Cortex of kidney (tissue), 1 donor: ENCODE measurements at places on chromosomes 7 and 10.

GRCh38 chr10:23432166-23432565, 6.7 kb upstream of the OTUD1 start:
- no peak for DNase-seq

DNA sequence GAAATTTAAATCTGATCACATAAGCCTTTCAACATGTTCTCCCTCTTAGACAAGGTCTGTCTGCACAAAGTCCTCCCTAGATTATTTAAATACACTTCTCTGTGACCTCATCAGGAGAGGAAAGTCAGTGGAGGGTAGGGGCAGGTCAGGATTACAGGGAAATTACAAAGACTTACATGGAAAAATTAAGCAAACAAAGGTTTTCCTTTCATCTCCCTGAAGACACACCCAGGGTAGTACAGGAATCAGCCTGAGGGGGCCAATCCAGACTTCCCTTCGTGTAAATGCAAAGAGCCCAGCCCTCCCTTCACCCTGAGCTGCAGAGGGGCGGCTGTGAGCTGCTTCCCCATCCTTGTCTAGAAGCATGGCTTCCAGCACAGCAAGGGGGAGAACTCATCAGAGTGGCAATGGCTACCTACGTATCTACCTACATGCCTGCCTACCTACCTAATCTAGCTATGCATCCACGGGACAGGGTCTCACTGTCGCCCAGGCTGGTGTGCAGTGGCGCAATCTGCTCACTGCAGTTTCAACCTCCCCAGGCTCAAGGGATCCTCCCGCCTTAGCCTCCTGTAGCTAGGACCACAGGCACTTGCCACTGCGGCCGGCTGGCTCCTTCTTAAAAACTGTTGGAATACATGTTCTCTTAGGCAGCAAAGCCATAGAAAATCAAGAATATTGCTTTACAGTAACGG, 33.2 kb downstream of the PITRM1 start:
- DNase-seq: no peak

GRCh38 chr7:91089382-91089963, 174.8 kb upstream of the FZD1 start:
- no peak for DNase-seq

GRCh38 chr7:42445691-42446090, 208.7 kb upstream of the GLI3 start:
- DNase-seq: no peak

DNA sequence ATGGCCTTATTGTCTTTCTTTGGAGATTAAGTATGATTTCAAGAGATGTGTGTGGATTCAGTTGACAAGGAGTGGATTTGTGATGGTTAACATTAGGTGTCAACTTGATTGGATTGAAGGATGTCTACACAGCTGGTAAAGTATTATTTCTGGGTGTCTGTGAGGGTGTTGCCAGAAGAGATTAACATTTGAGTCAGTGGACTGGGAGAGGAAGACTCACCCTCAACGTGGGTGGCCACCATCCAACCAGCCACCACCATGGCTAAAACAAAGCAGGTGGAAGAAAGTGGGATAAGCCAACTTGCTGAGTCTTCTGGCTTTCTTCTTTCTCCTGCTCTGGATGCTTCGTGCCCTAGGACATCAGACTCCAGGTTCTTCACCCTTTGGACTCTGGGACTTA, 76.1 kb downstream of the GPR37 start:
- DNase-seq: no peak

DNA sequence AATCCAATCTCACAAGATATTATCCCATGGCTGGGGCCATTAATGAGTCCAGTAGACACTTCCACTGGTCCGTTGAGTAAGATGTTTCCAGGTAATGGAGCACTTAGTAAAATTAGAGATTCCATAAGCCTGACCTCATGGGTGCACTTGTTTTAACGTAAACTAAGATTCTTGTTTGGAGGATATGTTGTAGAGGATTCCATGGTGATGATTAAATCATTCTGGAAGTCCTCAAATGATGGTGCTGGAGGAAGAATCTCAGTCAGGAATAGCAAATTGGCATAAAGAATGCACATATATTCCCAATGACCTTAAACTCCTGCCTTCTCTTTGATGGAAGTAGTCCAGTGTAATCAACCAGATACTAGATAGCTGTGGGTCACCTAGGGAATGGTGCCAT, 161.9 kb upstream of the PCLO start:
- DNase-seq: no peak

DNA sequence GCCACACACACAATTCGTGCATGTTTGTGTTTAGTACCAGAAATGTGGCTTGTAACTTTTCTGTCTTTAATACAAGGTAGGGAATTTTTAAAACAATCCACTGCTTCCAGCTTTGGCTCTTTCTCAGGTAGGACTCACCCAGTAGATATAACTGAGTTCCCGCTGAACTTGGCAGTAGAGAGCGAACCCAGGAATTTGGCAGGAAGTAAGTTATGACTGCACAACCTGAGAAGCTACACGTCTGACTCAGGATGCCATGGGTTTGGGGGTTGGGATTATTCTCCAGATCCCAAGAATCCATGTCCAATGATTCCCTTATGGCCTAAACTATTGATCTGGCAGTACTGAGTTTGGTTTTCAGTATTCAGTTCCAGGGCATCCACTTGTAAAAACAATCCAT, 499.7 kb downstream of the CALN1 start:
- no peak for DNase-seq
